Stimulated activated CD4-positive, alpha-beta T cell treated with anti-CD3 and anti-CD28 coated beads, Interleukin-2, amount 100 ng/mL, for 48 hours (primary cell): ENCODE measurements at places on chromosomes 1 and 21.

DNA sequence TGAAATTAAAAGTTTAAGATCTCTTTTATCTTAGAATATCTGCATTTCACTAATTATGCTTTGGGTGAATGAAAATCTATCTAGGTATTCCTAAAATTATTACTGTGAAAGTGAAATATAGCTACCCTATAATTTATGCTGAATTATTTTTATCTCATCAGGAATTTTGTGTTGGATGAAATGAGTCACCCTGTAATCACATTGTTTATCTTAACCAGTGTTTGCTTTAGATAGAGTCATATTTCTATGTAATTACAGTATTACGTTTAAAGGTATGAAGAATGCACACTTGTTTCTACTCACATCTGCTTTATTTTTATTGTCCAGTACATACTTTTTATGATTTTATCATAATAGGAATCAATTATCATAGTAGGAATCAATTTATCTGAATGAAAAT, 249.2 kb downstream of the NCAM2 start:
- DNase-seq, result no peak

DNA sequence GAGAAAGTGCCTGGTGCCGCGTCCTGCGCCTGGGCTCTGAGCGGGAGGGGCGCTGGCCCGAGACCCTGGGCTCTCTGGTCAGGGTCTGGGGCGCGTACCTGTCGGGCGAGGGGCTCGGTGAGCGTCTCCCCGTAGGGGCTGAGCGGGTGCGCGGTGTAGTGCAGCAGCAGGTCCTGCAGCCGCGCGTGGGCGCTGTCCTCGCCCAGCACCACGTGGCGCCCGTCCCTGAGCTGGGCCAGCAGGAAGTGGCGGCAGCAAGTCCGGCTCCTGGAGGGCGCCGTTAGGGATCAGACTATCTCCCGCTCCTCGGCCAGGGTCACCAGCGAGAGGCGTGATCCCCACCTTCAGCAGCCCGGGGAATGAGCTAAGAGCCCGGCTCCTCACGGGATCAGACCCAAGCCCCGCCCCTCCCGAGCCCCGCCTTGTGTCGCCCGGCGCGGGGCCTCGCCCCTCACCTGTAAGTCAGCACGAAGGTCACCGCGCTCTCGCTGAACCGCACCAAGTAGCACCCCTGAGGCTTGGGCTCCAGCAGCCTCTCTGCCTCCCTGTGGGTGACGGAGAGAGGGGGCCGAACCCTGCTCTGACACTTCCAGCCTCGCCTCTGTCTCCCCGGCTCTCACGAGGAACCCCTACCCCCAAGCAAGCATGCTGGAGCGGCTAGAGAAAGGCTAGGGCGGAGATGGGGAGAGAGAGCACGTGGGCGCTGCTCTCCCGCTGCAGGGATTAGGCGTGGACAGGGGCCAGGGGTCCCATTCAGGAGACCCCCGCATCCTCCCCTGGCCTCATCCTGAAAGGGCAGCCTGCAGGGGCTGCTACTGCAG, 2.7 kb downstream of the SH2D2A start:
- DNase-seq, result peak; percentile 67

DNA sequence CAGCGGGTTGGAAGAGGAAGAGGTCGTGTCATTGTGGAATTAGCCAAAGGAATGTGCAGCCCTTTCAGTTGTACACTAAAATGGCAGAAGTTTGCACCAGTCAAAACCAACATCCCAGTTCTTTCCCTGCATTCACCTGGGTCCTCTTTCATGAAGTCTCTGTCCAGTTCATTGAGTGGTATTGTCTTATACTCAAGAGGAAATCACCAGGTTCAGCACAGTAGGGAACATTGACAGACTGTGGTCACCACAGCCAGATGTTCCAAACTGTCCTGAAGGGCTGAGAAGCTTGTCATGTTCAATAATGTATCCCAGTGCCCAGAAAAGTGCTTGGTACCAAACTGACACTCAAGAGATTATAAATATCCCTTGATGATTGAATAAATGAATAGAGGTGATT, 131.6 kb downstream of the GLUL start:
- DNase-seq, result no peak

DNA sequence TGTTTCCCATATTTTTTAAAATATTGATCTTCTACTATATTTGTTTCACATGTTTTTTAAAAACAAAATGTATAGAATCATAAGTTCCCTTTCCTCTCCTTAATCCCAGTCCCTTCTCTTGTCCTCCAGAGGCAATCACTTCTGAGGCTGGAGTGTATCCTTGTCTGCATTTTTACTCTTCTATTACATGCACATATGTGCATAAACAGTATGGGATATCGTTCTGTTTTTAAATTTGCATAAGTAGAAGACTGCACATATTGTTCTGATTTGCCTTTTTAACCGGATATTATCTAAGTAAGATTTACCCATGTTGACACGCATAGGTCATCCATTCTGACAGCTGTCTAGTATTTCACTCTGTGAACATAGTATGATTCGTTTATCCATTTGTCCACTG, 142.0 kb downstream of the TRABD2B start:
- DNase-seq, result no peak
